ENCODE measurements at places on chromosomes 7 and 10.

DNA sequence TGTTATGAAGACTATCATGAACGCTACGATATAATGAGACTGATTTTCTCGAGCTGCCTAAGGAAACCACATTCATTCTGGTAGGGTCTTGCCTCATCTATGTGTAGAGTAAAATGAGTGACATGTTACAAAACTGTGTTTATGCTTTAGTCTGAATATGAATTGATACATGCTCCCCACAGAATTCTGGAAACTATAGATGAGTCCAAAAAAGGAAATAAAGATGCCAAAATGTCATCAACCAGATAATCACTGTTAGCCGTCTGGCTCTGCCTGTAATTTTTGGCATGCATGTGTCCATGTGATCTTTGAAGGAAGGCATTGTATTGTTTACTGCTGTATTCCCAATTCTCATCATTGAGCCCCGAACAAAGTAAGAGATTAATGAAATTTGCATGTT lies 42.6 kb upstream of the GPR37 start:
- DNase-seq = no peak

DNA sequence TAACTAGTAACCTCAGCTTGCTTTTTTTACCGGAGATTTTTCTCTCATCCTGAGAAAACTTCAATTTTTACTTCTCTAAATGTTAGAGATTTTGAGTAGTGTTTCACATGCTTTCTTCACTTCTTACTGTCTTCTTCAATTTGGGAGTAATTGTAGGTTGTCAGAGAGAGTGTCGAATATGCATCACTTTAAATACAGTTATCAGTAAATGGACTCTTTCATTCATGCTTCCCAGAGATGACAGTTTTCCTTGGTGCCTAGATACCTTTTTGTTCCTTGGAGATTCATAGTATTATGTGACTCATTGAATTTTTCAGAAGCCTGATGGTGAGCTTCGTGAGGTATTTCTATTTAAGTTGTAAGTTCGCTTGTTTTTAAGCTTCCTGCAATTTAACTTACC lies 169.7 kb downstream of the ADK start:
- DNase-seq = no peak

GRCh38 chr7:127865466-127865865 lies 165.8 kb downstream of the LRRC4 start:
- no peak for DNase-seq

- DNase-seq = no peak
These were observed 65.2 kb downstream of the TCF7L2 start for GRCh38 chr10:113015201-113015600.

DNA sequence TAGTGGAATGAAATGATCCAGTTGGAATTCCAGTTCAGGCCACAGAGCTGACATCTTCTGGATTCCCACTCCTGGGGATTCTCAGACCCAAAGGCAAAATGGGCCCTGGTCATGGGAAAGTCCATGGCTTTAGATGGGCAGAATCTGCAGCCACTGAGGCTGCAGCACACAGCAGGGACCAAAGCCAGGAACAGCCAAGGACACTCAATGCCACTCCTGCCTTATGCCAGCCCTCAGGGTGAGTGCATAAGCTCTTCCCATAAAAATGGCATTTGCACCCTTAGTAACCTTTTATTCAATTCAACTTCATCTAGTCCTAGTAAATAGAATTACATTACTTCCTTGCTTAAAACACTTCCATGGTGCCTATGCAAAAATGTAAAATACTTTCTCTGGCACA lies 274.4 kb downstream of the KCNMA1 start:
- DNase-seq = no peak
